ENCODE measurements at places on chromosomes 12 and 14.

GRCh38 chr12:119005085-119005484 is 23.7 kb downstream of the SRRM4 start:
- no peak for DNase-seq

GRCh38 chr12:106303202-106303820 is 778 bp downstream of the TCP11L2 start:
- DNase-seq = peak; percentile 86

DNA sequence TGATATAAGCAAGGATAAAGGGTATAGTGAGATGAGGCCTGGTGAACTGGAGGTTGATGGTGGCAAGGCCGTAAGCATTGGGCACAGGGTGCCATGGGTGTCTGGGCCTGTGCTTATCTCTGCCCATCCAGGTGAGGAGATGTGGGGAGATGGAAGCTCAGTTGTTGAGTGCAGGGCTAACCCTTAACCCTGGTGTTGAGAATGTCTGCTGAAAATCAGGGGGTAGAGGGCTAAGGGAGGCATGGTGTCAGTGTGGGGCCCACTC is 86.1 kb downstream of the SYNE2 start:
- DNase-seq = no peak

DNA sequence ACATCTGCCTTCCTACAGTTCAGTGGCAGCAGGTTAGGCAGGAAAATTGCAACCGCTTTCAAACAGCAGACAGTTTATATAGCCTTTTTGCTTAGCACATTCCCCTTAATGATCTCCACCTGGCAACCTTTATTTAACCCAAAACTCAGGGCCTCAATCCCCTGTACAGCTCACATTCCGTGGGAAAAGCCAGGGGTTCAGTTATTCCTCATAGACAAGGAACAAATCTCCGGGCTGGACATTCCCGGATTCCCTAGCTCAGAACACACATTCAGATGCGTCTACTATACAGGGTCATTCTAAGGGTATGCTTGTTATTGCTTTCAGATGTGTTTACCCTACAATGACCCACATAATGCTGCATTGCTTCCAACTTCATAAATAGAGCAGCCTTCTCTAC is 73.8 kb upstream of the DCN start:
- no peak for DNase-seq

- no peak for DNase-seq
Observed at GRCh38 chr12:12681061-12681765, 14.8 kb downstream of the GPR19 start.

GRCh38 chr12:68178184-68178583 is 18.6 kb upstream of the IFNG start:
- DNase-seq = no peak

- DNase-seq = no peak
Observed at GRCh38 chr12:120820884-120821510, 83.2 kb downstream of the SPPL3 start.

- no peak for DNase-seq
Observed at GRCh38 chr14:63654346-63654745, 12.7 kb upstream of the WDR89 start.

- DNase-seq = no peak
Observed at GRCh38 chr12:130219929-130220705, 57.9 kb downstream of the FZD10 start.

- no peak for DNase-seq
Observed at GRCh38 chr12:76259106-76259505, 89.1 kb downstream of the BBS10 start.

GRCh38 chr14:99838639-99839134 is 45.5 kb downstream of the EML1 start:
- DNase-seq = no peak

GRCh38 chr12:92242907-92243306 is 97.3 kb upstream of the BTG1 start:
- DNase-seq = no peak

GRCh38 chr12:98275131-98275475 is 240.3 kb upstream of the TMPO start:
- DNase-seq = no peak

DNA sequence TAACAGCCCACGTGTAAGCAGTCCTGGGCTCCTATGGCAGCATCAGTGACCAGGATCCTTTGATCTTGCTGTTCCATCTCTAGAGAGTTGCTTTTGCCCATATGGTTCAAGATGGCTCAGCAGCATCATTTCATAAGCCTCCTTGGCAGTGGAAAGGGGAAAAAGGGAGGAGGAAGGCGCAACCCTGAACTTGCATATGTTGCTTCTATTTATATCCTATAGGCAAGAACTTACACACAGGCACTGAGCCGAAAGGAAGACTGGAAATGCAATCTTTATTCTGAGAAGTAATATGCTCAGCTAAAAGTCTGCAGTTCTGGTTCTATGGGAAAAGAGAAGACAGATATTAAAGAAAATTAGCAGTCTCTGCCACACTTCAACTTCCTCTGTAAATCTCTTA is 167.7 kb upstream of the PLXNC1 start:
- DNase-seq = no peak

DNA sequence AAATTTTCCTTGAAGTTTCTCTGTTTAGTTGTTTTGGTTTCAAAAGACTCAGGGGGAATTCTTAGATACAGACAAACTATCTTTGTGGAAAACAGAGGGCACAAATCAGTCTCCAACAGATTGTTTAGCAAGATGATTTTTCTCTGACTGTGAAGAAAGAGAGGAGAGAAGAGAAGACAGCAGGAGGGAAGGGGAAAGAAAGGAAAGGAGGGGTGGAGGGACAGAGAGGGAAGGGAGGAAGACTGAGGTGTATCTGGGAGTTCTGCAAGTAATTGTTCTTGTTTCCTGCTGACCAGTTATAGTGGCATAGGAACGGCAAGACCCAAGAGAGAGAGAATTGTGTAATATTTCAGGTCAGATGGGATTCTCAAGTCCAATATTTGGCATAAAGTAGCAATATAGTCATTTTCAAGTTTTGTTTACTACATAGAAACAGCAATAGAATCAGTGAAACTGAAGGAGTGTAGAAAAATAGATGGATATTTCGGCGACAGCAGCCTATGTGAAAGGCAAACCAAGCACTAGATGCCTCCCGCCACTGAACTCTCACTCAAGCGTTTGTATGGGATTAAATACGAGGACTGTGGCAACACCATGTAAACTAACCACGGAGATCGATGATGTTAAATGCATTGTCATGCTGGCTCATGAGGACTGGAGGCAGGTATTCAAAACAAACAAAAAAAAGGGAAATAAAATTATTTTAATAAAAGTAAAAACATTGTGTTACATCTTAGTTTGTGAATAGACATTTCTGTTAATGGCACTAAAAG is 342.5 kb downstream of the SLC16A7 start:
- no peak for DNase-seq

GRCh38 chr12:100554608-100555077 is 18.8 kb upstream of the GAS2L3 start:
- no peak for DNase-seq

GRCh38 chr14:86450085-86450484 is 920.1 kb downstream of the FLRT2 start:
- no peak for DNase-seq

DNA sequence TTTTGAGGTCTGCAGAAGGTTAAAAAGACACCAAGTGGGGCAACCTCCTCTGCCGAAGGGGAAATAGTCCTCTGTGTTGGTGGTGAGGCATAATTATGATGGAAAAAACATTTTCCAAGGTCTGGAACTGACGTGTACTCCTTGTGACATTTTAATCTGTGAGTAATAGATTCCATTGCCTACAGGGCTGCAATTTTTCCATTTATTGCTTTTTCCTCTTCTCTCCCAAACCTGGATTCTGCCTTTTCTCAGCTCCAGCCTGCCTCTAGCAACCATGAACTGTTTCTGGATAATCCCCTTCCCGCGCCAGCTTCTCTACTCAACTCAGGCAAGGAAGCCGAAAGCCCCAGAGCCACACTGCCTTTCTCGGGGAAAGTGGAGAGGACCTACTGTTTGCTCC is 230.1 kb upstream of the PLXNC1 start:
- no peak for DNase-seq

- peak; percentile 43 for DNase-seq
Observed at GRCh38 chr12:120012067-120012621, 23.1 kb downstream of the BICDL1 start.

GRCh38 chr14:103871596-103872480 is 24.5 kb upstream of the PPP1R13B start:
- peak; percentile 63 for DNase-seq

GRCh38 chr14:100850841-100851585 is 25.1 kb downstream of the MEG3 start:
- peak; percentile 35 for DNase-seq

DNA sequence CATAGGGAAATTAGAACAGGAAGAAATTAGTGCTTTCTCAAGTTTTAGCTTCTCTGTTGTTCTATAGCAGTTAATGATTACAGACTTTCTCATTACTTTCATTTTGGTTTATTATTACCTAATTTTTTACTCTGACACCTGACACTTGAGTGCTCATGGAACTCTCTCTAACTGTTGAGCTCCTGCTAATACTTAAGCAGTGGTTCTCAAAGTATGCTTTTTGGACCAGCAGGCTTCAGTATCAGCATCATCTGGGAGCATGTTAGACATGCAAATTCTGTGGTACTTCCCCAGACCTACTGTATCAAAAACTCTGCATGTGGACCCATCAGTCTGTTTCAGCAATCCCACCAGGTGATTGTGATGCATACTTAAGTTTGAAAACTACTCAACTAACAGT is 235.3 kb downstream of the CCDC91 start:
- no peak for DNase-seq

GRCh38 chr14:105355850-105356604 is 41.5 kb downstream of the PACS2 start:
- DNase-seq = no peak

DNA sequence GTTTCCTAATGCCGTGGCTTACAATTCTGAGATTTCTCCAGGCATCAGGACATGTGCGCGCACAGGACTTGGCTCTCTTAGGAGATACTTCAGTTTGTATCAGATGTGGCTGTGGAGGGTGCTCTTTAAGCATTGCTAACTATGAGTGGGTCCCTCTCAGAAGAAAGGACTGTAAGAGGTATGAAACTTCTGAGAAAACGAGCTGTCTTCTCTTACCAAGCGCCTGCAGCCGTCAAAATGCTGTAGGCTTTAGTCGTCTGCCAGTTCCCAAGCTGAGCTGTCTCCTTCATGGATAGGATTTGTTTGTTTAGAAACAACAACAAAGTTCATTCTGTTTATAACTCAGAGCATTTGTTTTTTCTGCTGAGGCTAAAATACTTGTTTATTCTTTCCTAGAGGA is 16.1 kb upstream of the MANSC4 start:
- no peak for DNase-seq

- DNase-seq = no peak
Observed at GRCh38 chr12:5440978-5441377, 9.1 kb downstream of the NTF3 start.

DNA sequence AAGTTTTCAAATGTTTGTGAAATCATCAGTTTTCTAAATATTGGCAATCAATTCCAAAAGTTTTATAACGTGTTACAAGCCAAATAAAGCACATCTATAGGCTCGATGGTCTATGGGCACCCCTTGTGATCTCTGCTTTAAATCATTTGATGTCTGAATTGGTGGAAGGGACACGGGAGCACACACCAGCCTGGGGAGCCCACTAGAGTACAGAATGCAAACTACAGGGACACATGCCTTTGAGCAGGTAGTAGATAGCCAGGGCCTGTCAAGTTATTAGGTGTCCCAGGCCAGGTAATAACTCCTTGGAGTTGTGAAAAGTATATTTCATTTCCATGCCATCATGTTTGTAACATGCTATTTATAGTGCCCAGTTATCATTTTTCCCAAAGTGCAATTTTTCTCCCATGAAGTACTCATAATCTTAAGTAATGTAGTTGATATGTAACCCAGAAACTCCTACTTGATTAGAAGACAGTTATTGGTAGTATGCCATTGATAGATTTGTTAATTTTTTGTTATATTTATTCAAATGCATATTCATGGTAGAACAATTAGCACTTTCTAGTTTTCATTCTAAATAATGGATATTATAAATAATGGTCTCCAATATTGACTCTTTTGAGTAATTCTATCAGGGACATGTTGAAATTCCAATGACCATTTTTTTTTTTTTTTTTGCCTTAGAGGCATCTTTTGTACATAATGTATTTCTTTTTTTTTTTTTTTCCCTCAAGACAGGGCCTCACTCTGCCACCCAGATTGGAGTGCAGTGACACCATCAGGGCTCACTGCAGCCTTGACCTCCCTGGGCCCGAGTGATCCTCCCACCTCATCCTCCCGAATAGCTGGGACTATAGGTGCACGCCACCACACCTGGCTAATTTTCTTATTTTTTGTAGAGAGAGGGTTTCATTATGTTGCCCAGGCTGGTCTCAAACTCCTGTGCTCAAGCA is 96.9 kb upstream of the FGD4 start:
- no peak for DNase-seq

DNA sequence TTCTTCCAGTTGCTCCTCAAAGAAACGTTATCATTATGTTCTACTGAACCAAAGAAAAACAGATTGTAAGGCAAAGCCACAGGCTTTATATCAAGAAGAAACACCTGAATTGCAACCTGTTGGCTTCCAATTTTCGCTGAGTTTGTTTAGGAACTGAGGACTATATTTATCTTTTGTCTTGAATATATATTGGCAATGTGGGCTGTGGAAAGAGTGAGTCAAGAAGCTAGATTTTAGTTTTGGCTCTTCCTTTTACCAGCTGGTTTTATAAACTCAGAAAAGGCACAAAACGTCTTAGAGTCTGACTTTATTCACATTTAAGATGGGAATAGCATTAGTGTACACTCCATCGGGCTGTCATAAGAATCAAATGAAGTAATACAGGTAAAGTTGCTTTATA is 10.4 kb upstream of the PTHLH start:
- no peak for DNase-seq

GRCh38 chr12:124509300-124509675 is 58.1 kb downstream of the NCOR2 start:
- no peak for DNase-seq

DNA sequence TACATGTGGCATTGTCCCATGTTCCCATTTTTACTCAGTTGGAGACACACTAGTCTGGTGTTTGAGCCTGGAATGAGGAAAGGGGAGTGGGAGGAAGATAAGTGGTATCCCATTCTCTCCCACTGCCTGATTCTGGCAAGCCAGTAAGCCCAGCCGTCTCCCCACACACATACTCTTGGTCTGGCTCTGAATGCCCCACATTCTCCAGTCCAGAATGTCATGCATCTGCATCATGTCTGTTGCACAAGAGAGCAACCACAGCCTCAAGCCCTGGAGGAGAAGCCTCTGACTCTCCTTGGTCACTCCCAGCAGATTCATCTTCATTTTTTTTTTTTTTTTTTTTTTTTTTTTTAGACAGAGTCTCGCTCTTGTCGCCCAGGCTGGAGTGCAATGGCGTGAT is 48.0 kb downstream of the DRAM1 start:
- no peak for DNase-seq

- no peak for DNase-seq
Observed at GRCh38 chr14:35938770-35939169, 112.6 kb downstream of the BRMS1L start.

DNA sequence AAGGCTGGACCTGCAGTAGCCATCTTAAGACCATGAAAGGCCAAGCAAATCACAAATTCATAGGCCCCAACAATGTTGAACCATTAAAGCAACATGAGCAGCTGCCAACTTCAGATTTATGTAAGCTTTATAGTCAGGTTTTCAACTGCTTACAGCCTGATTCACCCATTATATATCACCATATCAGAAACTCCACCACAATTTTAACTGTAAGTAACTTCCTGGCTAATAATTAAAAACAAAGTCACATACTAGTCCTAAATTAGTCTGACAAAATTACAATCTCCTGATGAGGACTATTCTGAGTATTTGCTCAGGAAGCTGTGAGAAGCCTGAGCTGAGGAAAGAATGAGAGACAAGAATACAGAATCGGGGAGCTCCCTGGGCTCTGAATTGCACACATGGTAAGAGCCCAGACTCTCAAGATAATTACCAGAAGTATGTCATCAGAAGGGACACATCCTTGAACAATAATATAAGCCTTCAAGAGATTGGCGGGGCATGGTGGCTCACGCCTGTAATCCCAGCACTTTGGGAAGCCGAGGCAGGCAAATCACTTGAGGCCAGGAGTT is 55.1 kb downstream of the NUMB start:
- DNase-seq = no peak
